ENCODE measurements at places on chromosomes 1 and 21.
A peak's percentile ranks its signal among the peaks of the same experiment; 100 is the strongest.

GRCh38 chr21:42629933-42630589, 23.4 kb upstream of the PDE9A start:
- no peaks in the 10 kb centered on the region for H3K4me1 ChIP-seq
- H3K4me3 ChIP-seq, result no peak overlapping the region
- no peak overlapping the region for H3K27ac ChIP-seq
- no peak for DNase-seq
- no peaks in the 10 kb centered on the region for H3K36me3 ChIP-seq
- peaks cover 17% of the 10 kb centered on the region for H3K27me3 ChIP-seq

GRCh38 chr21:25375675-25376074, 231.6 kb downstream of the MRPL39 start:
- peaks cover 4% of the 10 kb centered on the region for H3K27me3 ChIP-seq
- no peaks in the 10 kb centered on the region for H3K36me3 ChIP-seq
- no peak overlapping the region for H3K27ac ChIP-seq
- DNase-seq, result no peak
- H3K4me1 ChIP-seq, result peaks cover 9% of the 10 kb centered on the region
- no peak overlapping the region for H3K4me3 ChIP-seq

- peak; percentile 62 for DNase-seq
- H3K4me1 ChIP-seq, result peaks cover 76% of the 10 kb centered on the region
- H3K4me3 ChIP-seq, result no peak overlapping the region
Observed at GRCh38 chr1:12478612-12478985, 139.4 kb downstream of the DHRS3 start.

GRCh38 chr1:21818656-21819055, 6.6 kb downstream of the LDLRAD2 start:
- H3K4me1 ChIP-seq, result peaks cover 7% of the 10 kb centered on the region
- DNase-seq, result peak; percentile 55
- no peak overlapping the region for H3K27ac ChIP-seq
- H3K4me3 ChIP-seq, result no peak overlapping the region
- H3K27me3 ChIP-seq, result peaks cover 12% of the 10 kb centered on the region
- no peaks in the 10 kb centered on the region for H3K36me3 ChIP-seq

DNA sequence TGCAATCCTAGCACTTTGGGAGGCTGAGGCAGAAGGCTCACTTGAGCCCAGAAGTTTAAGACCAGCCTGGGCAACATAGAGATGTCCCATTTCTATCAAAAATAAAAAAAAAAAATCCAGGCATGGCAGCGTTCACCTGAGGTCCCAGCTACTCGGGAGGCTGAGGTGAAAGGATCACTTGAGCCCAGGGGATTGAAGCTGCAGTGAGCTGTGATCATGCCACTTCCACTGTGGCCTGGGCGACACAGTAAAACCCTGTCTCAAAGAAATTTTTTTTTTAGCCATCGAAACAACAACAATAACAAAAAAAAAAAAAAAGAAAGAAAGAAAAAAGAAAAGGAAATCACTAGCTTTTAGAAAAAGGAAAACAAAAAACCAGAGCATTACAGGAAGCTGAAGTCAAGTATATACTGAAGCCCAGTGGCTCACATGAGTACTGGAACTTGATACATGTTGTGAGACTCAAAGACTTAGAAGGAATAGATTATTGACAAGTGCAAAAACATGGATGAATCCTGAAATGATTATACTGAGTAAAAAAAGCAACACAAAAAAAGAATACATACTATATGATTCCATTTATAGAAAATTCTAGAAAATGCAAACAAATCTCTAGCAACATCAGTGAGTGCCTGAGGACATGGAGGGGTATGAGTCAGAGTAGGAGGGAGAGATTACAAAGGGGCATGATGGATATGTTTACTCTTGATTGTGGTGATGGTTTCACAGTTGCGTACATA, 6.1 kb upstream of the RABGAP1L start:
- H3K36me3 ChIP-seq, result peaks cover 5% of the 10 kb centered on the region
- no peak for DNase-seq
- peak overlapping the region; percentile 69 for H3K27ac ChIP-seq
- peaks cover 59% of the 10 kb centered on the region for H3K4me1 ChIP-seq

Measured in activated CD4-positive, alpha-beta memory T cell treated with anti-CD3 and anti-CD28 coated beads, Interleukin-2, amount 10 ng/mL, durations not matched to agents 7 days and 5 days (primary cell).